Fibroblast of upper back skin (primary cell): ENCODE measurements at places on chromosomes 5 and 9.

DNA sequence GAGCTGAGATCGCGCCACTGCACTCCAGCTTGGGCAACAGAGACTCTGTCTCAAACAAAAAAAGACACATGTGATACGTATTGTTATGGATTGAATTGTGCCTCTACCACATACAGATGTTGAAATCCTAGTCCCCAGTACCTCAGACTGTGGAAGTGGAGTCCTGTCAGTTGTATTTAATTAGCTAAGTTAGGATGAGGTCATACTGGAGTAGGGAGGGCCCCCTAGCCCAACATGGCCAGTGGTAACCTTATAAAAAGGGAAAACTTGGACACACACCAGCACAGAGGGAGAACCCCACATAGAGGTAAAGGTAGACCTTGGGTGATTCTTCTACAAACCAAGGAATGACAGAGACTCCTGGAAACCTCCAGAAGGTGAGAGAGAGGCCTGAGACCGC is 119.8 kb downstream of the GADD45G start:
- DNase-seq, result no peak

DNA sequence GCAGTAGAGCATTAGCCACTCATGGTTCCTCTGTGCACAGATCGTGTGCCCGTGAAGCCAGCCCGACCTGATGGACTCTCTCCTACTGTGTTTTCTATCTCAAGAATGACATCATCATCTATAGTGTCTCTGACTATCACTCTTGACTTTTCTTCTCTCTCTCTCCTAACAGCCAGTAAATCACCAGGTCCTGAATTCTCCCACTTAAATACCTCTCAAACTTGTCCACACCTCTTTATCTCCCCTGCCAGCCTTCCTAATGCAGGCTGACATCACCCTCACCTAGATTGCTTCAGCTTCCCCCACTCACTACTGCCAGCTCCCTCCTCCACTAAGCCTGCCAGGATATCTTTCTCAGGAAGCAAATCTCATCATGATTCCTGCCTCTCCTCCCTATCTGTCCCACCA is 90.6 kb upstream of the MIER3 start:
- DNase-seq, result no peak

DNA sequence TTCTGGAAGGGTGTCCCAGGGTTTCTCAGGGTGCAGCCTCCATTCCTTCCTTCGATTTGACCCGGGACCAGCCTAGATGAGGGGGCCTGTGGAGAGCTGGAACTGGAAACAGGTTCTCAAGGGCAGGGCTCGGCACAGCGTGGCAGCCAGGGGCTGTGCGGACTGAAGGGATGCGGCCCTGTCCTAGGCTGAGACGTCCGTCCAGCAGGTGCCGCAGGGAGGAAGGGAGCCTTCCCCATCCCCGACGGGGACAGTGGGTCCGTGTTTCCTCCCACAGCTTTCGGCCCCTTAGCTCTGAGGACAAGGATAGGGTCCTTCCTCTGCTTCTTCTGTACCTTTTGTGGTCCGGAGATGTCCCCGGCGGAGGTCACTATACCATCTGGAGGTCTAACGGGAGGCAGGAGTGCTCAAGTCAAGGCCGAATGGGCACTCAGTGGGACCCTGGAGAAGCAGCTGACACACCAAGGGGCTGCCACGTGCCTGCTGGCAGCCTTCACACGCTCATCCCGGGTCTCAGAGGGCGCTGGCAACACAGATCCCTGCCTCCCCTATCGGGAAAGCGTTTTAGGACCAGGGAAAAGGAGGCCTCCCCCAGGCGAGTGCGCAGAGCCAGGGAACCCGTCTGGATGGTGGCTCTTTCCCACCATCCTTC is 49.9 kb downstream of the USP20 start:
- no peak for DNase-seq

DNA sequence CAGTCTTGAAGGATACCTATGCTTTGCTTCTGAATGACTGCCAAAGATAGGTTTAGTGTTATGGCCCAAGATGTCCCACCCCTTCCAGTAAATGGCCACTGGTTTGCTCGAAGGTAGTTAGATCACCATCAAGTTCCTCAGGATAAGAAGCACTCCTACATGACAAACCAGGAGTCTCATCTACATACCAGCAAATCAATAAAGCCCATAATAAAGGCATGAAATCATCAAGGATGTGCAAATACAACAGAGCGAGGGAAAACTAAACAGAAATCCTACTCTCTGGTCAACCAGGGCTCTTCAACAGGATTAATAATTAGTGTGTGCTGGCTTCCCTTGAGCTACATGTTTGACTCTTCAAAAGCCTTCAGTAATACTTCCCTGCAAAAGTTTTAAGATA is 141.0 kb downstream of the LHFPL2 start:
- DNase-seq, result no peak

DNA sequence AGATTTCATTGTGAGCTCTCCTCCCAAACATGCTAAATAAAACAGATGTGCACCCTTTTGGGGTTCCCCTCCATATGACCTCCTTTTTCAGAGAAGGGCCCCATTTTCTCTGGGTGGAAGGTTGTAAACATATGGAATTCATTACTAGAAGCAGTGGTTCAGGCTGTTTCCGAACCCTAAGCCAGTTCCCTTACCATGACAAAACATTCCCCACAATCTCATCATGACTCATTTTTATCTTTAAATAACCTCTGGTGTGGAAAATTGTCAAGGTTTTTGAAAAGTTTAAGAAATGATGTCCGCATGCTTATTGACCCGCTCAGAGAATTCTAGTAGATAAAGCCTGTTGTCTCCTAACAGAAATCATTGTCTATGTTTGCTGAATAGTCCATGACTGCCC is 127.3 kb upstream of the PIK3R1 start:
- DNase-seq, result peak; percentile 92

DNA sequence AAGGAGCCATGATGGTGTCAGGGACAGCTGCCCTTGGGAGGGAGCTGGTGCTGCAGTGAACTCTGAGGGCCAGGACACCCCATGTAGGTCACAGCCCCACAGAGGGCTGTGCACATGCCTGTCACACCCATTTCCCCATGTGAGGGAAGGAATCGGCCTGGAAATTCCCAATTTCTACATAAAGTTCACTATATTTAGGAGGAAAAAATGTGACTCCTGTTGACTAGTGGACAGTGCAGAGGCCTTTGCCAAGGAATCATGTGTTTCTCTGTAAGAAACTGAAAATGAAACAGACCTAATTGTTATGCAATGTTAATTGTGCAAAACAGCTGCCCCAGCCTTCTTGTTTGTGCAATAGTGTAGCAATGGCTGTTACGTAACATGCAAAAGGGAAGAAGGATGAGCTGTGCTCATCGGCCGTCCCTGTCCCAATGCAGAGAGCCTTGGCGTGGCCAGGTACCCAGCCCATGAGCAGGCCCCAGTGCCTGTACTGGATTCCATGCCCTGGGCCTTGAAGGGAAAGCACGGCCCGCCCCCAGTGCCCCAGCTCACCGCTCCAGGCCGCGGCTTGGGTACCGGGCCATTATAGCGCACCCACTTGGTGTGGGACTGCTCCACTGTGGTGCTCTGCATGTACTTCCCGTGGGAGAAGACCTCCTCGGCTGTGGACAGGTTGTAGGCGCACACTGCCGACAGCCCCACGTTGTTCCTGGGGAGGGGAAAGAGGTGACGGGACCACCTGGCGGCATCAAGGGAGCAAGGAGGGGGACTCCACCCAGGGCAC is 70.0 kb downstream of the SECISBP2 start:
- DNase-seq, result peak; percentile 50

DNA sequence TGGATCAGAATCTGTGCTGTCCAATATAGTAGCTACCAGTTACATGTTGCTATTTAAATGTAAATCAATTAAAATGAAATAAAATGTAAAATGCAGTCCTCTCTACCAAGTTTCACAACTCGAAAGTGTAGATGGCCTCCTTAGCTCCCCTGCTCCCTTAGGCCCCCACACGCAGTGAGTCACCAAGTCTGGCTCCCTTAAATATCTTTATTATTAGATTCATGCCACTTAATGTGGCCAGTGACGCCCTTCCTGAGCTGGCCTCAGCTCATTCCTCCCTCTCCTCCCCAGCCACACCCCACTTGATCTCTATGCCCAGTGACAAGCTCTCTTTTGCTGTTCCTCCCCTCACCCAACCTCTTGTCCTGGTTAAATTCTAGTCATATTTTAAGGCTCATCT is 88.4 kb upstream of the DNAH5 start:
- DNase-seq, result peak; percentile 55

- DNase-seq, result peak; percentile 60
These were observed 527.8 kb downstream of the MTRR start for GRCh38 chr5:8396756-8397155.

- no peak for DNase-seq
These were observed 45.6 kb downstream of the S1PR3 start for GRCh38 chr9:89036891-89037290.

DNA sequence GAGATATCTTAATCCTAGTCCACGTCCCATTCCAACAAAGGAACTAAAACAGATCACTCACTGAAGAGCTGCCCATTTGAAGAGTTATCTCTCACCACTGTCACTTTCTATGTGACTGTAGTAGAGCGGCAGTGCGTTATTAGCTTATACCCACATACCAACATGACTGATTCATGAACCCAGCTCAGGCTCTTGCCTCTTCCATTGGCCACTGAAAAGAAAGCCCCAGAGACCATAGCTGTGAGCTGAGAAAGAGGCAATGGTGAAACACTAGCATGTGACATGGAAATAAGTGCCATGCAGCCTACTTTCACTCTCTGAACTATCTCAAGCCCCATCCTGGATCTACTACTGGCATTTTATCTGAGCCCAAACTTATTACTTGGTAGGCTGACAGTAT is 151.7 kb upstream of the MOCS2 start:
- peak; percentile 42 for DNase-seq

DNA sequence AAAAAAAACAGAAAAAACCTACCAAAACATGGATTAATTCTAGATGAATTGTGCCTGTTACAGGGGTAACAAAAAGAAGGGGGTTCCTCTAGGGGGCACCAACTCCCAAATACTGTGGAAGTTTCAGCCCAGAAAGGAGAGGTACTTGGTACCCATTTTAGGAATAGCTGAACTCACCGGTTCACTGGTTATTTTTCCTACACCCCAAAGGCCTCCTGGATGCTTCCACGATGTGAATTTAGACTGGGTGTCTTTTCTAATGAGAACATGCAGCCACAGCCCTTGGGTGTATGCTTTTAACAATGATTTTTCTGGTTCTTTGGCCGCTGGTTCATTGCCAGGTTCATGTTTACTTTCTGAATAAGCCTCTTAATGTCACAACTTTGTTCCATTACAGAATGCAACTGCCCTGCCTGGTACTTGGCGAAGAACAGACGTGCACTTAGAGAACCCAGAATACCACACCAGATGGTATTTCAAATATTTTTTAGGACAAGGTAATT is 46.7 kb downstream of the GARNL3 start:
- no peak for DNase-seq

GRCh38 chr5:126263591-126264184 is 159.5 kb upstream of the GRAMD2B start:
- DNase-seq, result no peak

DNA sequence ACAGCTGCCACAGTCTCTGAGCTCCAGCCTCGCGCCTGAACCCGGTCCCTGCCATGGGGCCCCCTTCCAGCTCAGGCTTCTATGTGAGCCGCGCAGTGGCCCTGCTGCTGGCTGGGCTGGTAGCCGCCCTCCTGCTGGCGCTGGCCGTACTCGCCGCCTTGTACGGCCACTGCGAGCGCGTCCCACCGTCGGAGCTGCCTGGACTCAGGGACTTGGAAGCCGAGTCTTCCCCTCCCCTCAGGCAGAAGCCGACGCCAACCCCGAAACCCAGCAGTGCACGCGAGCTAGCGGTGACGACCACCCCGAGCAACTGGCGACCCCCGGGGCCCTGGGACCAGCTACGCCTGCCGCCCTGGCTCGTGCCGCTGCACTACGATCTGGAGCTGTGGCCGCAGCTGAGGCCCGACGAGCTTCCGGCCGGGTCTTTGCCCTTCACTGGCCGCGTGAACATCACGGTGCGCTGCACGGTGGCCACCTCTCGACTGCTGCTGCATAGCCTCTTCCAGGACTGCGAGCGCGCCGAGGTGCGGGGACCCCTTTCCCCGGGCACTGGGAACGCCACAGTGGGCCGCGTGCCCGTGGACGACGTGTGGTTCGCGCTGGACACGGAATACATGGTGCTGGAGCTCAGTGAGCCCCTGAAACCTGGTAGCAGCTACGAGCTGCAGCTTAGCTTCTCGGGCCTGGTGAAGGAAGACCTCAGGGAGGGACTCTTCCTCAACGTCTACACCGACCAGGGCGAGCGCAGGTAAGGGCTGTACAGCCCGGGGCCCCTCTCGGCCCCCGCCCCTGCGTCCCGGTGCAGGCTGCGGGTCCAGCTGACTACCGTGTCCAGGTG is 509 bp downstream of the LVRN start:
- DNase-seq, result no peak

- DNase-seq, result peak; percentile 30
These were observed 22.8 kb upstream of the FOXB2 start for GRCh38 chr9:76996700-76997099.

DNA sequence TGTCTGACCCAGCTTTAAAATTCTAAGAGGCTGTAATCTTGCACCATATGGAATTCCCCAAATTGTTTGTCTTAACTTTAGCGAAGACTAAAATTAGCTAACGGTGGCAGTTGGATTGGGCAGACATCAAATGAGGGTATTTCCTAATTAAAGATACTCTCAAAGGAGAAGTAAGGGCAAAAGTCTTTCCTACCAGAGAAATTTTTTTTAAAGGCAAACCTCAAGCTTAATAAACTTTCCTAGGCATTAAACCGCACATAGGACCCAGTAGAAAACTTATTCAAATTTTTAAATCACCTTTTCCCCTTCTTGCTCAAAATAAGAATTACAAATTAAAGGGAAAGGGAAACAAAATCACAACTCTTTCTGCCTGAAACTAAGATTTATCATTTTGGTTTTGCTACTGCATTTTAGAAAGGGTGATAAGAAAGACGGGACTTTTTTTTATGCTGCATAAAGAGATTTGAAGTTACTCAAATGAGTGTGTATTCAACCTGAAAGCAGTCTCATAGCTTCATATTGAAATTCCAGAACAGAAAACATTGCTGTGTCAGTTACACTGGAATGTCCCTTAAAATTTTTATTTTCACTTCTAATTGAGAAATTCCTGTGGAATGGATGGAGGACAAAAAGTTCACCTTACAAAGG is 189.1 kb upstream of the PTGER4 start:
- no peak for DNase-seq

- DNase-seq, result no peak
These were observed 5.4 kb upstream of the GNE start for GRCh38 chr9:36263683-36264082.

GRCh38 chr5:136682986-136683385 is 317.6 kb upstream of the TRPC7 start:
- peak; percentile 1 for DNase-seq

GRCh38 chr5:124460642-124461041 is 285.8 kb downstream of the ZNF608 start:
- DNase-seq, result peak; percentile 82

DNA sequence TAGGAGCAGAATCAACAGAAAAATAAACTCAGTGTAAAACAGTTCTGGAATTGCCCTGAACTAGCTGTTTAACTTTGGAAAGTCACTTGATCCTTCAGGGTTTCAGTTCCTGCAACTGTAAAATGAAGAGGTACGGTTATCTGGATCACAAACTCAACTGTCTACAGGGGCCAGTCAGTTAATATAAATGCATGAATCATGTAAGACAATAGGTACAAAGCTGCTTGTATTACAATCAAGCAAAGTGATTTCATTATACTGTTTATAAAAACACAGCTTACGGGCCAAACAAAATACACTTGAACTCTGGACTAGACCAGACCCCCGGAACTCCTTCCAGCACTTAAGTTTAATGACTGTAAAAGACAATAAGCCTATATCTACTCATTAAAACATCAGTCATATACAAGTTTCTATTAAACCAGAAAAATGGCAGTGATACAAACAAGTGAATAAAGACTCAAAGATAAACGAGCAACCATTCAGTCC is 73.0 kb downstream of the MRPS27 start:
- no peak for DNase-seq

- no peak for DNase-seq
These were observed 13.6 kb upstream of the FUBP3 start for GRCh38 chr9:130565792-130566191.
